ENCODE measurements at places on chromosomes 3 and 15. TPM values are rescaled to one million over a fixed set of nuclear protein-coding genes. Genes with fewer than 3 reads are reported as not detected.
A peak's percentile ranks its signal among the peaks of the same experiment; 100 is the strongest.

- no peaks in the 10 kb centered on the region for H3K4me1 ChIP-seq
- H3K36me3 ChIP-seq: no peaks in the 10 kb centered on the region
- no peak overlapping the region for H3K27ac ChIP-seq
These were observed 26.1 kb upstream of the USP3 start for GRCh38 chr15:63478243-63478642.

DNA sequence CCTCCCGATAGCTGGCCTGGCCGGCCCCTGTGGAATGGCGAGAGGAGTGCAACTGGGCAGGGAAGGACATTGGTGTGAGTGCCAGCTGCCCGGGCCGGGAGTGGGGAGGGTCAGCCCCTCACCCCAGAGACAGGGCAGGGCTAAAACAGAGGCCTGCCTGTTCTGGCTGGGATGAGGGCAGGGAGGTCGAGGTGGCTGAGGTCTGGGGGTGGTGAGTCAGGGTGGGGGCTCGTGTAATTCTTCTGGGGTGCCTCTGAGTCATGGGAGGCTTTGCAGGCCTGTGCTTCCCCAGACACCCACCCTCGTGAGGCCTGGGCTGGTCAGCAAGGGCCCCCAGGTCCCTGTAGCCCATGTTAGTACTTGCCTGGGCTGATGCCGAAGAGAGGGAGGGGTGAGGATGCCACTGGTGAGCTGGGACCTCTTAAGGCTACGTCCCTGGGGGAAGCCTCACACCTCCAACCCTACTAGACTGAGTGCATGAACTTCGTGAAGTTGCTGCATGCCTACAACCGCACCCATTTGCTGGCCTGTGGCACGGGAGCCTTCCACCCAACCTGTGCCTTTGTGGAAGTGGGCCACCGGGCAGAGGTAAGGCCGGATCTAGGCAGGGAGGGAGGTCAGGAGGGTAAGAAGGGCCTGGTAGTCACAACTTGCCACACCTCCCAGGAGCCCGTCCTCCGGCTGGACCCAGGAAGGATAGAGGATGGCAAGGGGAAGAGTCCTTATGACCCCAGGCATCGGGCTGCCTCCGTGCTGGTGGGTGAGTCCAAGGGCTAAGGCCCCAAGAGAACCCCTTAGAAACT lies 1.7 kb downstream of the SEMA3B start:
- peaks cover 87% of the 10 kb centered on the region for H3K4me1 ChIP-seq
- no peaks in the 10 kb centered on the region for H3K27me3 ChIP-seq
- DNase-seq: no peak
- H3K27ac ChIP-seq: peak overlapping the region; percentile 88

DNA sequence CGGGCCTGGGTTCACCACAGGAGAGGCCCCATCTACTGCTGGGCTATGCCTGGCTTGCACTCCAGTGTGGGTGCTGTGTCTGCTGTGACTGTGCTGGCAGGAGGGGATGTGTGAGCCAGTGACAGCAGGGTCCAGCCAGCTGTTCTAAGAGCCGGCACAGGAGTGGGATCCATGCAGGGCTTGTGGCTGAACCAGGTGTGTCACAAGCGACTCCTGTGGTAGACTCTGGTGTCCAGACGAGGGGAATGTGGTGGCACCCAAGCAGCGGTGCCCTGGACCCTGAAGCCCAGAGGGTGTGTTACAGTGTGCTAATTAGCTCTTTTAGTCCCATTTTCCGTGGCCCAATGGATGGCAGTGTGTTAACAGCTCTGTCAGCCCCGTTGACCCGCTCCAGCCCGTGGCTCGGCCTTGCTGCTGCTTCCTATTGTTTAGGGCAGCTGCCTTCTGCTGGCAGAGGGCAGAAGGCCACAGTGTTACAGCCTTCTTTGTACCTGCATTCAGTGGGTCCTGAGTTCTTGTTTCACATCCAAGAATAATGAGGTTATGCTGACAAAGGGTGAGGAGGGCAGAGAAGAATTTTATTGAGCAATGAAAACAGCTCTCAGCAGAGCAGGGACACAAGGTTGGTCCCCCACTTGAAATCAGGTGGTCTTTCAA lies 78.5 kb upstream of the RNU6-1 start:
- no peak for DNase-seq
- H3K4me1 ChIP-seq: no peaks in the 10 kb centered on the region
- no peaks in the 10 kb centered on the region for H3K36me3 ChIP-seq
- no peak overlapping the region for H3K4me3 ChIP-seq

Gene FGF12
- 0.07 TPM for total RNA-seq

DNA sequence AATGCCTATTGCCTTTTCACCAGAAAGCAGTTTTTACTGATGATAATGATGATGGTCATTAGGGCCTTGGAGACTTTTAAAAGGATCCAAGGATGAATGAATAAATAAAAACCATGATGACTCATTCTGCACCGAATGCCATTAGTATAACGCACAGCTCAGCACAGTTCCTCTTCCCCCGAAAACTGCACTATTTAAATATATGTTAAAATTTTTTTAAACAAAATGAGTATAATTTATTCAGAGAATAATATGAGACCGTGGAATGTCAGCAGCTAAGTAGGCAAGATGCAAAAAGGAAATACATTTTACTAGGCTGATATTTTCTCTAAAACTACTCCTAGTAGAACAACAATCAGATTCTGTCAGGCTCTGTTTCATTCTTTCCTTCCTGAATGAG lies 83.4 kb upstream of the NANOGP8 start:
- no peak overlapping the region for H3K27ac ChIP-seq
- H3K27me3 ChIP-seq: no peaks in the 10 kb centered on the region
- no peak overlapping the region for H3K4me3 ChIP-seq
- H3K36me3 ChIP-seq: no peaks in the 10 kb centered on the region
- H3K4me1 ChIP-seq: 0 out of 2 replicates have a peak, but pooled peaks cover 2% of the 10 kb centered on the region

GRCh38 chr3:131484496-131485111 lies 18.2 kb downstream of the MRPL3 start:
- no peak overlapping the region for H3K4me3 ChIP-seq
- no peak for DNase-seq
- H3K27ac ChIP-seq: no peak overlapping the region
- H3K27me3 ChIP-seq: no peaks in the 10 kb centered on the region
- no peaks in the 10 kb centered on the region for H3K4me1 ChIP-seq
- H3K36me3 ChIP-seq: peaks cover 15% of the 10 kb centered on the region

DNA sequence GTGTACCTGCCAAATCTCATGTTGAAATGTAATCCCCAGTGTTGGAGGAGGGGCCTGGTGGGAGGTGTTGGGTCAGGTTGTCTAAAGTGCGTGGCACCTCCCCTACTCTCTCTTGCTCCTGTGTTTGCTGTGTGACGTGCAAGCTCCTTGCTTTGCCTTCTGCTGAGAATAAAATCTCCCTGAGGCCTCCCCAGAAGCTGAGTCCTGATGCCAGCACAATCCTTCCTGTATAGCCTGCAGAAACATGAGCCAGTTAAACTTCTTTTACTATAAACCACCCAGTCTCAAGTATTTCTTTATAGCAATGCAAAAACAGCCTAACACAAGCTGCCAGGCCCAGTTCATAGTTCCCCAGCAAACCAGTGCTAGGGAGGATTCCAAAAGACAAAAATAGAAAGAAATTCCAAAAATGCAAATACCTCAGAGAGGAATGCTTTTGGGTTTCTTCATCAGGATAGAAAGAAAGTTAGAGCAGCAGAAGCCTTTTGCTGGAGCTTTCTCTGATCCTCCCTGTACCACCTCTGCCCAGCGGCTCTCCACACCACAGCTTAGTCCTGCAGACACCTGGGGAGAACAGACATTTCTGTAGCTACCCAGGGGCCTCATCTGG lies 25.9 kb upstream of the CDV3 start:
- H3K27ac ChIP-seq: no peak overlapping the region
- H3K27me3 ChIP-seq: no peaks in the 10 kb centered on the region
- no peaks in the 10 kb centered on the region for H3K36me3 ChIP-seq
- H3K4me3 ChIP-seq: no peak overlapping the region
- H3K4me1 ChIP-seq: no peaks in the 10 kb centered on the region

- H3K4me3 ChIP-seq: no peak overlapping the region
- no peaks in the 10 kb centered on the region for H3K27me3 ChIP-seq
- no peak for DNase-seq
- H3K4me1 ChIP-seq: no peaks in the 10 kb centered on the region
- no peaks in the 10 kb centered on the region for H3K36me3 ChIP-seq
These were observed 2.9 kb downstream of the CADM2 start for GRCh38 chr3:84961521-84962255.

Gene DAZL
- total RNA-seq: not detected

GRCh38 chr3:109072194-109072593 lies 45.7 kb downstream of the MORC1 start:
- no peaks in the 10 kb centered on the region for H3K4me1 ChIP-seq
- no peak for DNase-seq
- no peak overlapping the region for H3K27ac ChIP-seq
- no peak overlapping the region for H3K4me3 ChIP-seq
- H3K27me3 ChIP-seq: no peaks in the 10 kb centered on the region

Gene EPB42
- total RNA-seq: not detected

Gene CCR9
- not detected for total RNA-seq

Gene TRPM1
- total RNA-seq: not detected

- no peak for DNase-seq
- no peaks in the 10 kb centered on the region for H3K27me3 ChIP-seq
- H3K36me3 ChIP-seq: no peaks in the 10 kb centered on the region
- H3K4me1 ChIP-seq: no peaks in the 10 kb centered on the region
- H3K27ac ChIP-seq: no peak overlapping the region
- no peak overlapping the region for H3K4me3 ChIP-seq
These were observed 67.4 kb downstream of the SNRPN start for GRCh38 chr15:25022233-25022632.

Gene CMC1
- 29.0 TPM for total RNA-seq

DNA sequence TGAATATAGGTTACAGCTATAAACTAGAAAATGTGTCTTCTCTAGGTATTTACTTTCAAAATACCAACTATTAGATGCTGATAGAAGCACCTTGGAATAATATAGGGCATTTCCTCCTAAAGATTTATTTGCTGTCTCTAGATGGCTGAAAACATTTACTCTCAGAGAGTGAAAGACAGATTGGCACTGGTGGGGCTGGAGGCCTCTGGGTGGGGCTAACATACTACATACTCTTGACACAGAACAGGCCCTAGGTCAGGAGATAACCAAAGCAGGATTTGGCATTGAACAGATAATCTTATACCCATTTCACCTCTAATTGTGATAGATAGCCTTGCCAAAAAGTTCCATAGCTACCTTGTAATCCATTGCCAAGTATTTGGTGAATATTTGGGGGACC lies 253.3 kb upstream of the TBC1D5 start:
- H3K27me3 ChIP-seq: no peaks in the 10 kb centered on the region
- no peaks in the 10 kb centered on the region for H3K36me3 ChIP-seq
- DNase-seq: no peak
- no peaks in the 10 kb centered on the region for H3K4me1 ChIP-seq

DNA sequence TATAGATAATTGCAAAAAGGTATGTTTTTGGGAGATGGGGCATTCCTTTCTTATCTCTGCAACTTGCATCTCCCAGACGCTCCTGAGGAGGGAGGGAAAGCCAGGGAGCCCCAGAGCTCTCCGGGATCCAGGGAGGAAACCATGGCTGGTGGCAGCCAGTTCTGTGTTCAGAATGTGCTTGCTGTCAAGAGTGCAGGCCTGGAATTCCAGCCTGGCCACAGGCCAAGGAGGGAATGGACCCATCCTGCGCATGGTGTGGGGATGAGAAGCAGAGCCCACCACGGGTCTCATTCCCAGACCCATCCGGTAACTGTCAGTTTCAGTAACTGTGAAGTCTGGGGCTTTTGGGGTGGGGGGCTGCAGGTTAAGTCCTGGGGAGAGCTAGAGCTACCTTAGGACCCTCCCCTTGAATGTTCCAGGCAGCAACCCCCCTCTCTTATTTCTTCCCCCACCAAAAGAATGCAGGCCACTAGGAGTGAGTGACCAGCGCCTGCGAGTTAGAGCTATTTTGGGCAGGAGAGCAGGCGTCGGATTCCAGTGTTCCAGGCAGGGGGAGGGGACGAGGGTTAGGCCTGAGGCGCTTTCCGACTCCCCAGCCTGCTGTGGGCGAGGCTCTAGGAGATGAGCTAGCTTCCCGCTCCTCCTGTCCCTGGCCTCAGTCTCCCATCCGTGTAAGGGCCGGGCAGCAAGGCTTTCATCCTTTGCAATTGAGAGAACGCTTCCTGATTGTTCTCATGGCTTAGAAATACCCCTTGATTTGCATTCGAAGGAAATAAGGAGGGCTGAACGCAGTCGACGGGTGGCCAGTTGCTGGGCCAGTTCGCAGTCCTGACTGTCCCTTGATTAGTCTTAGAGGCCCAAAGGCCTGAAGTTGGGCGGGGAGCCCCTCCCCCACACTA lies 781 bp upstream of the DAG1 start:
- no peaks in the 10 kb centered on the region for H3K27me3 ChIP-seq
- peak overlapping the region; percentile 54 for H3K4me3 ChIP-seq
- DNase-seq: no peak
- peaks cover 51% of the 10 kb centered on the region for H3K4me1 ChIP-seq

Gene SCAMP2
- total RNA-seq: 55.8 TPM

- no peaks in the 10 kb centered on the region for H3K36me3 ChIP-seq
- no peak for DNase-seq
- no peaks in the 10 kb centered on the region for H3K4me1 ChIP-seq
- no peak overlapping the region for H3K4me3 ChIP-seq
- no peak overlapping the region for H3K27ac ChIP-seq
These were observed 128.6 kb upstream of the IQSEC1 start for GRCh38 chr3:13201851-13202250.

Gene KIAA1143
- 32.2 TPM for total RNA-seq

GRCh38 chr15:62684123-62684808 lies 358.3 kb upstream of the TPM1 start:
- no peaks in the 10 kb centered on the region for H3K36me3 ChIP-seq
- DNase-seq: no peak
- no peak overlapping the region for H3K4me3 ChIP-seq
- H3K4me1 ChIP-seq: no peaks in the 10 kb centered on the region

DNA sequence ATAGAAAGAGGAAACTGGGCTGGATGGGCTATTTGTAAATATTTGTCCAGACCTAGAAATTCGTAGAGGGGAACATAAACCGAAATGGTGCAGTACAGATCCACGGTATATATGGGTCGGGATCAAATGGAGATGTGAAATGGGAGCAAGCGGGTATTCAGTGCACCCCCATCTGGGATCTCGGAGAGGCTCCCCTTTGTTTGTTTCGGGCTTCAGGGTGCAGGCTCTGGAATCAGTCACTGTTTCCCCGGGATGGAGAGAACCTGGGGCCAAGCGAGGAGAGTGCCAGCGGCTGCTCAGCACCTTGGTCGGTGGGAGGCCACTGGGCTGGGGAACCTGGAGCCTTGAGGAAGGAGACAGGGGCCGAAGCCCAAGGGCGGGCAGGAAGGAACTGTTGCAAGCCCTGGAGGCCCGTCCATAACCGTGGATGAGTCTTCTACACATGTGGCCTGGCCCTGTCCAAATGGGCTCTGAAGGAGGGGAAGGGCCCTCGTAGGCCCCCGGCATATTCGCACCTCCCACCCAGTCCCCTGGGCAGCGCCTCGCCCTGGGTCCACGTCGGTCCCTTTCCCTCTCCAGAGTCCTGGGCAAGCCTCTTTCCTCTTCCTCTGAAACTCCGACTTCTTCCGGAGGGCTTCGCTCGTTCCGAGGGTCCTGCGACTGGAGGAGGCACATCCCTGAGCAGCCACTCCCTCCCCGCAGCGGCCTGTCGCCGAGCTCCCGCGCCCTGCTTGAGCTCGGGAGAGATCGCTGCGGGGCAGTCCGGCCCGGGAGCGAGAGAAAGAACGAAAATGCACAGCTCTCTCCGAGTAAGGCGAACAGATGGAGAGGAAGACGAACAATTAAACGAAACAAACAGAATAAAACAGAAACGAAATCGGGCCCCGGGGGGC lies 3.0 kb downstream of the ISL2 start:
- no peaks in the 10 kb centered on the region for H3K27me3 ChIP-seq
- DNase-seq: no peak
- no peak overlapping the region for H3K27ac ChIP-seq
- H3K4me3 ChIP-seq: no peak overlapping the region
- peaks cover 4% of the 10 kb centered on the region for H3K36me3 ChIP-seq

GRCh38 chr15:80753161-80753560 lies 26.0 kb upstream of the CEMIP start:
- no peaks in the 10 kb centered on the region for H3K27me3 ChIP-seq
- H3K4me3 ChIP-seq: no peak overlapping the region
- no peak overlapping the region for H3K27ac ChIP-seq
- no peaks in the 10 kb centered on the region for H3K4me1 ChIP-seq
- no peak for DNase-seq

Measured in HCT116 (cell line).